ENCODE measurements at places on chromosomes 13 and 19.
A peak's percentile ranks its signal among the peaks of the same experiment; 100 is the strongest.

DNA sequence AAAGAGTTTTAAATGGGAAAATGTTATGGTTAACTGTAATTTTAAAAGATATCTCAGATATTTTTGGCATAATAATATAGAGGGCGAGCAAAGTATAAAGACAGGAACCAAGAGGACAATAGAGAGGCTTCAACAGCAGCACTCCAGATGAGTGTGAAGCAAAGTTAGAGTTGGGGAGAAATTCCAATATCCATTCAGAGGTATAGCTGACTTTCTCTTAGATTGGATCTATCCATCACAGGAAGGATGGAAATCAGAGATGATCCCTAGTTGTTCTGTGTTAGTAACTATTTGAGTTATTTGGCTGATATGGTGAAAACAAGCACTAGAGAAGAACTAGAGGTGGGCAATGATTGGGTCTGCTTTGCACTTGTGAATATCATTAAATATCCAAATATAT is 786.0 kb upstream of the KLHL1 start:
- no peak for DNase-seq

- peak; percentile 96 for DNase-seq
Measured at GRCh38 chr19:18000915-18001776, 6.8 kb upstream of the ARRDC2 start.

DNA sequence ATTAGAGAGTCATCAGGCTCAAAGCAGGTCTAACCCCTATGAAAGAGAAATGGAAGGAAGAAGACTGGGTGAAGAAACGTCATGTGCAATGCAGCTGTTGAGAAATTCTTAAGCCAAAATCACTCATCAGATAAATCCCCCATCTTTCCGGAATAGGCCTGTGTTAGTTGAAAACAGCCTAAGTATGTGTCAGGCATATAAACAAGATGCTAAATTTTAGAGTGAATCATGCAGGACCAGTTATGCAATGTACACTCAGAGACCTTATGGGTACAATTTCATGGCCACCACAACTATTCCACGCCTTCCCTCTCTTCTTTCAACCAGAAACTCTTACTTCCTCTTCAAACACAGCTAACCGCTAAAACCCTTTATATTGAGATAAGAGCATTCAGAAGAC is 717.7 kb upstream of the ATXN8OS start:
- peak; percentile 5 for DNase-seq

DNA sequence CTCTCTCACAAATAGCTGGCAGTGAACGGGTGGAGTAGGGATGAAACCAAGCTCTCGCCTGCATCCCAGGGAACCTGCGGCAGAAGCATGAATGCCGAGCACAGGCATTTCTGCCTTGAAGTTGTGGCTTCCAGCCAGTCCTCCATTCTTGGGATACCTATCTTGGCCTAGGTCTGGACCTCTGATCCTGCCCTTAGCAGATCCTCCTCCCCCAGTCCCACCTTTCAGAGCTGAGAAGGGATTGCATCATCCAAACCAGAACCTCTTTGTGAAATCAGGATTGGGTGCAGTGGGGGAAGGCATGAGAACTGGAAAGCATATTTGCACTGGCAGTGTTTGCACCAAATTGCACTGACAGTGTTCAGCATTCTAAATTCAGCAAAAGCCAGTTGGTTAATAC is 5.8 kb downstream of the ZNF780A start:
- no peak for DNase-seq

DNA sequence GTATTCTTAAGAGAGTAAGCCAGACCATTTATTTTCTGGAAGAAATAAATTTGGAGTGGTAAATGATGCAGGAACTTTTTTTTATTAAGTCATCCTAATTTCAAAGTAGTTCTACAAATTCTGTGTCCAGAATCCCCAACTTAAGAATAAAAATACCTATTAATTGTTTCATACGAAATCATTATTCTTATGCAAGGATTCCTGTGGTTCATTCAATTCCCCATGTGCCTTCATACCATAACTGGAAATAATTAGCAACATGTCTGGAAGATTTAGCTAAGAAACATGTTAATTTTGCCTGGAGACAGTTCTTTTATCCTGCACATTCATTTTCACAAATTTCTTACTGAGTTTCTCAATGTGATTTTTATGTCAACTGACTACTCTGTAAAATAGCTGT is 408.6 kb downstream of the PCDH9 start:
- no peak for DNase-seq
